ENCODE measurements at places on chromosomes 7 and 10.
A peak's percentile ranks its signal among the peaks of the same experiment; 100 is the strongest.

DNA sequence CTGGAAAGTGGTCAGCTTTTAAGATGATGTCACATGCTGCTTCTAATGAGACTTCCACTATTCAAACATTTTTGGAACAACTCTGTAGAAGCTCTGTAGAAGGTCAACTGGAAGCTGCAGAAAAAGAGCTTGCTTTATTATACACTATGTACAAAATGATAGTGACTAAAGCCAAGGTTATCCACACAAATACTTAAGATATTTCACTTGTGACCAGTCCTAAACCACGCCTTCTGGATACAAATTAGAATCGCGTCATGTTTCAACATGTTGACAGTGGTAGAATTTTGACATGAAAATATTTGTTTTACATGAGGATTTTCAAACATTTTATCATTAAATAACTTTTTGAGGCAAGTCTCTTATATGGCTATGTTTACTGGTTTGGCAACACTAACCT, 499.6 kb upstream of the PHF14 start:
- no peak for DNase-seq

DNA sequence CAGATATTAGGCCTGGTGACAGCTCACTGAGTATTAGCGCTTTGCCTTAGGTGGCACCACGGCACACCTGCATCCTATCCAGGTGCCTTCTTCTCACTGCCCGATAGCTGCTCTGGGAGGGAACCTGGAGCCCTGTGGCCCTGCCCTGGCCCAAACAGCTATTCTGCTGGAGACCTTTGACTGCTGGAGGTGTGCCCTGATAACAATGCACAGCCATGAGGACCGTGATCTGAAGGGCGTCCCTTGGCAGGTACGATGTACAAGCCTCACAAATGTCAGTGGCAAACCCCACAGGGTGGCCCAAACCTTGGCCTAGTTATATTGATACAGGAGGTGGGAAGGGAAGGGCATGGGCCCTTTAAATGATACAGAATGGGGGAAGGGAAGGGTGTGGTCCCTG, 259.5 kb downstream of the GRID1 start:
- no peak for DNase-seq

DNA sequence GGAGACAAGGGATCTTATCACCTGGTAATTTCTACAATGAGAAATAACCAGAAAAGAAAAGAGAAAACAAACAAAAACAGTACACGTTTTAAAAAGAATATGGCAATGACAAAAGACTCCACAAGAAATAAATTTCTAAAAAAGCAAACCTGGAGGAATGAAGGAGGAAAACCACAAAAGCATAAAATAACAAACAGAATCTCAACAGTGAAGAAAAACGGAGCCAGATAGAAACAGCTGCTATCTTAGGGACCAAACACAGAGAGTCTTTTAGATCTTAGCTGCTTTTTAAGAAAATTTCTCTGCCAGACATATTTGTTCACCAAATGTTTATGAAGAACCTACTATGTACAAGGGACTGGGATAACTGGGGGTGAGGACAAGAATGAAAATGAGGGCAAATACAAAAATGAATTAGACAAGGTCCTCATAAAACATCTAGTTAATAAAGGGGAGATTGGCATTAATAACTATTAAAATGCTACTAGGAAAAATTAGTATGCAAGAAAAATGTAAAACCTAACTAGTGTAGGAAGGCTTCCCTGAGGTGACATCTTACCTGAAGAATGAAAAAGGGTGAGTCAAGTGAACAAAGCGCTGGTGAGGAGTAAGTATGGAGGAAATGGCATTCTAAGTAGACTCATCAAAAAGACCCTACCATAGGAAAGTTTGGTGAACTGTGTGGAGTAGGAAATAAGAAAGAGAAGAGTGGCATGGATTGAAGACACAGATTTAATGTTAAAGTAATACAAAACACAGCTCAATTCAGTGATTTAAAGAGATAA, 34.3 kb downstream of the WASL start:
- DNase-seq = no peak

DNA sequence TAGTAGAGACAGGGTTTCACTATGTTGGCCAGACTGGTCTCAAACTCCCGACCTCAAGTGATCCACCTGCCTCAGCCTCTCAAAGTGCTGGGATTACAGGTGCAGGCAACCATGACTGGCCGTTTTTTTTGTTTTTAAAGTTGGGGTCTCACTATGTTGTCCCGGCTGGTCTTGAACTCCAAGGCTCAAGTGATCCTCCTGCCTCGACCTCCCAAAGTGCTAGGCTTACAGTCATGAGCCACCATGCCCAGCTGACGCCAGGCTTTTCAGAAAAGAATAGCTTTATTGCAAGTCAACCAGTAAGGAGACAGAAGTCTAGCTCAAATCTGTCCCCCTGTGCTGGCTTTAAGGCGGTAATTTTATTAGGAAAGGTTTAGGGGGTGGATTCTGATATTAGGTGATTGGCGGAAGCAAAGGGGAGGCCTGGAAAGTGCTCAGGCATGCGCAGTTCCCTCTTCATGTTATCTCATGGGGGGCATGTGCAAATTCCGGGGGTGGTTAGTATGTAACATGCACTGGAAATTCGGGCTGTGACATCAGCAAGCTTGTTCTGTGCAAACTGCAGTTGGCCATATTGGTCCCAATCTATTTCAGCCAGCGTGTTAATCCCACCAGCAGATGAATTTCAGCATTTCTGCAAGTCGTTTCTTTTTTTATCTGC, 42.7 kb downstream of the LIMK1 start:
- DNase-seq = no peak

DNA sequence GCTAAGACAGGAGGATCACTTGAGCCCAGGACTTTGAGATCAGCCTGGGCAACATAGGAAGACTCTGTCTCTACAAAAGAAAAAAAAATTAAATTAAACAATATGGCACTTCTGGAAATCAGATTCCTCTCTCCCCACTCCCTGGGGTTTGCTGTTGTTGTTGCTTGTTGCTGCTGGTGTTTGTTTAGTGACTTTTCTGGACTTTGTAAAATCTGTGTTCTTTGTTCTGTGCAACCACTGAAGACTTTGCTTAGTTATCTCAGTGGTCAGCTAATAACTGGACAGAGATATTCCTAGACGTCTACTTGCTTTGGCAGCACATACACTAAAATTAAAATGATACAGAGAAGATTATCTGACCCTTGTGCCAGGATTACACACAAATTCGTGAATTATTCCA, 10.3 kb upstream of the WIPI2 start:
- no peak for DNase-seq

DNA sequence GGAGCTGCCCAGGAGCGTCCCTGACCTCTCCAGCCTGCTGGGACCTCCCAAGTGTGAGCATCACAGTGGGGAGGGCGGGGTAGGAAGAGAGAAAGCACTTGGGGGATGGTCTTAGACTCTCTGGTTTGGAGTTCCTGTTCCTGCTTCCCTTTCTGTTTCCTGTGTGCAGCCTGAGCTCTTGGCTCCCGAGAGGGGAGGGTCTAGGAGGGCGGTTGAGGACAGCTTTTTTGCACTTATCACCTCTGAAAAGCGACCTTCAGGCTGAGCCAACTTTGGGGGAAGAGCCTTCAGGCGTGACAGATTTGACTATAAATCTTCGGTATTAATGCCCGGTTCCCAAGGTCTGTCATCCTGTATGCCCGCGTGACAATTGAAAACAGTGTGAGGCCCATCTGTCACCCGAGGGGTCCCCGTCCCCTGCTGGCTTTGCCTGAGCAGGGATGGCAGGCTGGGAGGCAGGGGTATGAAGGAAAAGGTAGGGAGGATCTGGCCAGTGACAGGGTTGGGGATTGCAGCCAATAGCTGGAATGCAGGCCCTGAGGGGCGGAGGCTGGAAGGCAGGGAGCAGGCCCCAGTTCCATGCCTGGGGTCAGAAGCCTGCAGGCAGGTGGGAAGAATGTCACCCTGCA, 78.6 kb downstream of the CDH23 start:
- no peak for DNase-seq

DNA sequence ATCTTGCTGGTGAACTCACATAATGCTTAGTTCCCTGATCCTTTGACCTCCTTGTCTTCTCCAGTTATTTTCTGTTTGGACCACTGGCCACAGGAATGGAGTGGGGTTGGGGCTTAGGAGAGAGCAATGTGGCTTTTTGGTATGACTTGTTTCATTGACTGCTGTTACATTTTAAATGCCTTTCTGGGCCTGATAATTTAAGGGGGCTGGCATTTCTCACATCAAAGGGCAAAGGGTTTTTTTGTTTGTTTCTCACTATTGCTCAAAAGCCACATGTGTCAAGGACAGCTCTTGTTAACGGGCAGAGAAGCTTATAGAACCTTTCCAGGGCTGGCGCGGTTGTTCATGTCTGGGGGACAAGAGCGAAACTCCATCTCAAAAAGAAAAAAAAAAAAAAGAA, 161.2 kb upstream of the TNRC18 start:
- no peak for DNase-seq

GRCh38 chr7:28939367-28939766, 18.8 kb downstream of the TRIL start:
- no peak for DNase-seq

DNA sequence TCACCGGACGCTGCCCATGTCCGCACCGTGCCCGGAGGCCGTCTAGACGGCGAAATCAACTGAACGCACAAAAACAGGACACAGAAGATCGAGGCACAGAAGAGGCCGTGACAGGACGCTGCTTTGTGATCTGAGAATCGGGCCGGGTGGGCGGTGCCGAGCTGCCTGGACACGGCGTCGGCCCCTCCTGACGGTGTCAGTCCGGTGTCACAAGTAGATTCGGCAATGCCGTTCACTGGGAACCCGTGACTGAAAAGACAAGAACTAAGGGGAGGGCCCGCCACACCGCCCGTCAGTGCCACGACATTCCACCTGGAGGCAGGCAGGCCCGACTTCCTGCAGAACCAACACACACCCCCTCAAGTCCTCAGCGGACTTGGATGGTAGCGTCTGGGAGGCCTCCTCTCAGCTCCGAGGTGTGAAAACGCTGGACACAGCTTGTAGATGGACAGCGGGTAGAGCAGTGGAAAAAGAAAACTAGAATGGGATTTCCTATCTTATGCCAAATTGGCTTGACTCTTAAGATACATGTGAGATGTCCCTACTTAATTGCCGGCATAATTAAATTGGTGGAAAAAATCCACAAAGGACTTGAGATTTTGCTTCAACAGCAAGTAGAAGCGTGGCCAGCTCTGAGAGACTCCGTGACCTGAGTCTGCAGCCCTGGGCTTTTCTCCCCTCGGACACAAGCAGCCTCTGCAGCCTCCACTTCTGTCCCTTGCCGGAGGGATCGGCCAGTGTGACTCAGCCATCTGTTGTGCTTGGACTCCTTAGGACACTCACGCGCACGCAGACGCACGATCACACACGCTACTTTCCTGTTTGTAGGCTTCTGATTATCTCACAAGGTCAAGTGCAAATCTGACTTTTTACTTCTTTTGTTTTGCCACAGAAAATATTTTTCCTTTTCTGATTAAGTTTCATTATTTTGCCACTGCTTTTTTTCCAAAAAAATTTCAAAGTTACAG, 269.0 kb downstream of the DIP2C start:
- no peak for DNase-seq

DNA sequence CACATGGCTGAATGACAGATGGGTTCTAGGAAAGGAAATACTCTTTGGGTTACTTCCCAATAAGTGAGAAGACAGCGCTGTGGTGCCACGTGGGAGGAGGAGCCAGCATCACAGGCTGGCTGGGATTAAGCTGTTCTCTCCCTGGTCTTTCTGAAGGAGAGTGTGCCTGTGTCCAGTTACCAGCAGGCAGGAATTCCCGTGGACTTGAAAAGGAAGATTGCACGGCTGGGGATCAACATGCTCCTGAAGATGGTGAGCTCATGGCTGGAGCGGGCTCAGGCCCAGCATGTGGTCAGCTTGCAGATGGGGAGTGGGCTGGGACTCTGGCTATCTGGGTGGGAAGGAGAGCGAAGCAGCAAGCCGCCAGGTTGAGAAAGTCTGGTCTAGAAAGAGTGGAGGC, 8.1 kb downstream of the ADCK2 start:
- DNase-seq = no peak

- no peak for DNase-seq
Measured at GRCh38 chr10:59724098-59724938, 14.7 kb upstream of the SLC16A9 start.

- peak; percentile 34 for DNase-seq
Measured at GRCh38 chr10:69179089-69179742, 818 bp upstream of the SUPV3L1 start.

- no peak for DNase-seq
Measured at GRCh38 chr7:17446340-17446739, 147.9 kb downstream of the AHR start.

- DNase-seq = no peak
Measured at GRCh38 chr7:27128034-27128433, 2.5 kb downstream of the HOXA4 start.

GRCh38 chr7:150754951-150755350, 17.7 kb downstream of the GIMAP5 start:
- DNase-seq = no peak

DNA sequence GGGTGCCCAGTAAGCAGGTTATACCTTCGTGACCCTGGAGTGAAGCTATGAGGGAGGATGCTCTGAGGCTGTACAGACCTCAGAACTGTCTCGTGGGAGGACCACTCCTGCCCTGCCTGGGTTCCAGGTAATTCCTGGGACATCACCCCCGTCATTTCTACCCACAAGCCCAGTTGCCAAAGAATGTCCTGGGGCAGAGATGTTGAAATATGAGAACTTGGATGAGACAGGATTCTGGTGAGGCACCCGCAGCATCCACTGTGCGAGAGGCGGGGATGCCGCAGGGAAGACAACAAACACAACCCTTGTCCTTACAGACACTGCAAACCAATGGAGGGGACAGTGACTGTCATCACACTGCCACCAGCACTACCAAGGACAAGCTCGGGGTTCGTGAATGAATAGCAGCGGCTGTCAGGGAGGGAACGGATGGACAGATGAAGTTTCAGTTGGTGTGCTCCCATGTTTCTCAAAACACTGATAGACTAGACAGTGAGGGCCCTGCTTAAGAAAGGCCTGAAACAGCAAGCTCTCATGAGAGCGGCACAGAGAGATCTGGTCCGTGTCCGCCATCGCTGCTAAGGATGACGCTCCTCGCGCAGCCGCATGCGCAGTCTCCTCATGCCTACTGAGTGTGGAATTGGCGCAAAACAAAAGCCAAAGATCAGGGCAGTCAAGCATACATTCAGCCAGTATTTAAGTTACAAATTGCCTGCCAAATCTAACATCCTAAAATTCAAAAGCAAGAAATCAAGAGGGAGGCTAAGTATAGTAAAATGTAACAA, 82.0 kb upstream of the RHEB start:
- no peak for DNase-seq

GRCh38 chr7:8938044-8938805, 504.8 kb downstream of the NXPH1 start:
- DNase-seq = no peak

DNA sequence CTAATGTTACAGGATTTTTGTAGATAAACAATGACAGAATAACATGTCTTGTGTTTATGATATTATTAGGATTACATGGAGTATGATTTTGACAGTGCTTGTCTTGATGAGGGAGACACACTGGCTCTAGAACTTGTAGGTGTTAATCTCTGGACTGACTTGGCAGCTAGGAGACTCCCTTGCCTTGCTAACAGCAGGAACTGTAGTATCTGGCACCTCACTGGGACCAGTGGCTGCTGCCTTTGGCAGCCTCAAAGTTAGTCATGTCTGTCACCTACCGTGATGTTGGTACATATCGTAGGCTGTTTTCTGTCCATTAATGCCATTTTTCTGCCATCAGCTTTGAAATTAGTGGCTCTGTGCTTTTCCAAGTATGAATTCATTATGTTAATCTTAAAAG, 261.5 kb downstream of the CDK14 start:
- no peak for DNase-seq

GRCh38 chr10:105952153-105952552, 1212.4 kb downstream of the SORCS1 start:
- no peak for DNase-seq

GRCh38 chr7:55591282-55591931, 19.1 kb upstream of the VOPP1 start:
- DNase-seq = no peak
